Cardiac muscle cell (in vitro differentiated cells and primary cell): ENCODE measurements at places on chromosomes 5 and 9. TPM values are rescaled to one million over a fixed set of nuclear protein-coding genes. Genes with fewer than 3 reads are reported as not detected.

SPINK4 gene
- 5.7 and 6.9 TPM in 2 replicates for polyA plus RNA-seq

ACTBL2 gene
- polyA plus RNA-seq = not detected in 2 replicates

AIF1L gene
- 18.8 and 25.9 TPM in 2 replicates for polyA plus RNA-seq

DCTN4 gene
- polyA plus RNA-seq = 26.7 and 32.2 TPM in 2 replicates

LHX3 gene
- polyA plus RNA-seq = not detected in 2 replicates
